ENCODE measurements at places on chromosomes 7 and 10. TPM values are rescaled to one million over a fixed set of nuclear protein-coding genes. Genes with fewer than 3 reads are reported as not detected.

DNA sequence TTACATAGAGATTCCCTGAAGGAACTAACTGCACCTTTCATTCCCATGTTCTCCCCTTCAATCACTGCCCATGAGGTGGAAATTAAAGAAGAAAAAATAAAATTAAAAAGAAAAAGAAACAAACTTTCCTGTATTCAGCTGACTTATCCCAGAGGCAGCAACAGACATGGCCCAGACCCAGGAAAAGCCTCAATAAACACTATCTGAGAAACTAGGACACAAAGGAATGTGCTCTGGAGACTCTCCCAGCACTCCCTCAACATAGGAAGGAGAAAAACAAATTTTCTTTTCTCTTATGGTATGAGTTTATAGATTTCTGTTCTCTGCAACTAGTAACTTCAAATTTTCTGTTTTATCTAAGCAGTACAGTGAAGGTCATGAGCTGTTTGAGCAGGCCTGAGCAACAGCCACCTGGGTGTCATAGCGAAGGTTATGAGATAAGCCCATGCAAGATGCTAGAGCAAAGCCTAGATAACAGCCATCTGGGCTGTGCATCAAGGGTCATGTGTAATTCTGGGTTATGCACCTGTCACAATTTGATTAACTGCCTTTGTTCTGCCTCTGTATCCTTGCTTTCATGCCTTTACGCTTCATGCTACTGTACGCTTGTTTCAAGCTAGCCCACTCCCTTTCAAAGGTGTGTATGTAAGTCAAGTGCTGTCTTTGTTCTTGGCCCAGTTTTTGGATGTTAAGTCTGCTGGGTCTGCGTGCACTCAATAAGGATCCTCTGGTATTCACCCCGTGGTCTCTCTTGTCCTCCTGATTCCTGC, 11.0 kb upstream of the OR6B1 start:
- DNase-seq: no peak

- DNase-seq: no peak
Measured at GRCh38 chr10:59793919-59794318, 40.7 kb upstream of the MRLN start.

DNA sequence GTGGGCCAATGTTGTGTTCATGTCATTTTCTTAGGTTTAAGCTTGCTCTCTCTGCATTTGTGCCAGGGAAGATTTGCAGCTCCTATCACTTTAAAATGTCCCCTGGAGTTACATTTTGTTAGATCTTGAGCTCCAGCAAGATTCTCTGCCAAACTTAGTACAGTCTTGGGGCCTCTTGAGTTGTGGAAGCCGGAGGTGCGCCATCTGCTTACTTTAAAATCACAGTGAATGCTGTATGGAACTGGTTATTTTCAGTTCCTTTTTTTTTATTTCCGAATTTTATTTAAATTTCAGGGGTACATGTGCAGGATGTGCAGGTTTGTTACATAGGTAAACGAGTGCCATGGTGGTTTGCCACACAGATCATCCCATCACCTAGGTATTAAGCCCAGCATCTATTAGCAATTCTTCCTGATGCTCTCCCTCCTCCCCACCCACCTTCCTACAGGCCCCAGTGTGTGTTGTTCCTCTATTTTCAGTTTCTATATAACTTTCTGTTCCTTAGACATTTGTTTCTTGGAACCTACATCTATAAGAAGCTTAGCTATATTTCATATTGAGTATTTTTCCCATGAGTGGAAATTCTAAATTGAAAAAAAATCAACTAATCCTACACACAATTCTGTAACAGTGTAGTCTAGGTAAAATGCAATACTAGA, 114.4 kb upstream of the CREB5 start:
- DNase-seq: no peak

DNA sequence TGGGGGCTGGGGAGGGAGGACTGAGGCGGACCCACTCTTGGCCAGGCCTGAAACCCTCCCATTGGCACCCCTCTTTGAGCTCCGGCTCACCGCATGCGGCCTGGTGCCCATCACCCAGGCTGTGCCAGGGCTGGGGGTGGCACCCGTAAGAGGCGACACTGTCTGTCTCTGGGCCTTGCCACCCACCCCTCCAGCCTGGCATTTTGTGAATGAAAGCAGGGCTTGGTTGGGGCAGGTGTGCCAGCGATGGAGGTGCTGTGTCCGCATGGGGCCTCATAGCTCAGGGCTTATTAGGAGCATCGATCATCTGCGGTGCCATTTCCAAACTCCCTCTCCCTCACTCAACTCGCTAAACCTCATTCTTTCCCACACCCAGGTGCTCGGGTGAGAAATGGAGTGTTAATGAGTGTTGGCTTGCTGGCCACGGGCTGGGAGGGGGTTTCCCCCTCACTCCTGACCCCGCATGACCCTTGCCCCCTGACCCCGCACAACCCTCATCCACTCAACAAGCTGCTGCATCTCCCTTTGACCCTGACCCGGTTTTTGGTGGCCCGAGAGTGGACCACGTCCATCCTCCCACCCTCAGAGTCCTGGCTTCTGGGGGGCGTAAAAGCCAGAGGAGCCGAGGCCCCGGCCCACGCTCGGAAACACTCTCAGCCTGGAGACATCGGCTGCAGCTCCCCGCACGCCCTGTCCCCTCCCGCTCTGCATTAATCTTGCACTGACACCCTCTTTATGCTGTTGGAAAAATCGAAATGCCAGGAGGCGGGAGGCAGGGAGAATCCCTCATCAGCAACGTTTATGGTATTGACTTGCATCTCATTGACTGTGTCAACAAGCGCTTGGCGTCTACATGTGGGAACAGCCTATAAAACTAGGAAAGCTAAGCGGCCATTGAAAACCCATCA, 161.2 kb downstream of the DNAJB6 start:
- DNase-seq: no peak

Gene CACNB2
- polyA plus RNA-seq: 3.6 TPM

Data from right renal cortex interstitium (tissue), 3 donors.